ENCODE measurements at places on chromosomes 6 and 20.

- no peak for DNase-seq
These were observed 36.3 kb downstream of the MCUR1 start for GRCh38 chr6:13778028-13778427.

DNA sequence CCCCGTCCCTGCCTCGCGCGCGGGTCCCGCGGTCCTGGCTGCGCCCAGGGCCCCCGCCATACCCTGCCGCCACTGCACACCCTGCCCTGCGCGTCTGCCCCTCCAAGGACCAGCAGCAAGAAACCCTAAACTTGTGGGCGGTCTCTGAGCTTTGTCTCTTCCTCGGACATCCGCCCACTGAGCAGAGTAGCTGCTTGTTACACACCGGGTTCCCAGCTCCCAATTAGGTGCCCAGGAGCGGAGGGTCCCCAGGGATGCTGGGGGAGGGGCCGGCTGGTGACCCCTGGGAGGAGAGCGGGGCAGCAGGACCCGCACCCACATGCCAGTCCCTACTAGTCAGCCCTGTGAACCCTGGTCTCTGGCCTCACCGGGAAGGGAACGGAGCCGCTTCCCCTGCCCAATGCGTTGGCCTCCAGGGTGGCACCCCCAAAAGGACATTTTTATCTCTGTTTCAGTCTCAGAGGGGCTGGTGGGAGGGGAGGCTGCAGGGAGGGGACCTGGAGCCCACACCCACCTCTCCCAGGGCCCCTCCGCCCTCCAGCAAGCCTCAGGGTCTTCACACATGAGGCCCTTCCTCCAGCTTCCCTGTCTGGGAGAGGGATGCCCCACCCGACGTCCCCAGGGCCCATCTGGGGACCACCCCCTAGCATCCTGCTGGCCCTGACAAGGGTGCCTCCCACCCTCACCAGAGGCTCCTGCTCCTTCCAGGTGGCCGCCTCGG lies 10.5 kb downstream of the STMN3 start:
- no peak for DNase-seq

DNA sequence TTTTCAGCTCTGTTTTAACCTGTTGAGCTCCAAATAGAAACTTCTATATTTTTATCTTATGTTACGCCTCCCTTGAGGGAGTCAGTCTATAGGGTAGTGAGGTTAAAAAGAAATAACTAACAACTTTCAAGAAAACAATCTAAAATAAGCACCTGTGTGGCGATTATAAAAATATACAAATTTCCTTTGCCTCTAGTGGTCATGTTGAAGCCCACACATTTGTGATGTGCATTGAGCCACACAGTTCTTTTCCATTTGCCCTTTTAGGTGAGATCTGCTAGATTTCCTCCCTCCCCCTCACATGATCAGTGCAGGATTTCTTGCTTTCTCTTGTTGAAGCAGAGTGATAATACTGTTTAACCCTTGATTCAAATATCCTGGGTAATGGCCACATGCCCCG lies 84.2 kb downstream of the MYB start:
- no peak for DNase-seq

DNA sequence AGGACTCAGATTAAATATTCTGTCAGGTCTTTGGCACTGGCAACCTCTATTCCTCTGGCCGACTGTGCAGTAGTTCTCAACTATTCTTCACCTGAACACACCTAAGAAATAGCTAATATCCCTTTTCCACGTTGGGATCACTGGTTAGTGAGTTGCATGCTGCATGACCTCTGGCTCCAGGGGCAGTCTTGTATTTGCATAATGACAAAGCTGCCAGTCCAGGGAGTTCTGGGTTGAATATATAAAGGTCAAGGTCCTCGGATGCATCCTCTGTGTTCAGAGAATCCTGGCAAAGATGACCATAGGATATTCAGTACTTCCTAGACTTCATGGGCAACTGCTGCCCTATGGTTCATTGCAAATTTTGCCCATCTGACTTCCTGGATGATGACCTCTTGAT lies 131.2 kb downstream of the DNAH8 start:
- DNase-seq = no peak

DNA sequence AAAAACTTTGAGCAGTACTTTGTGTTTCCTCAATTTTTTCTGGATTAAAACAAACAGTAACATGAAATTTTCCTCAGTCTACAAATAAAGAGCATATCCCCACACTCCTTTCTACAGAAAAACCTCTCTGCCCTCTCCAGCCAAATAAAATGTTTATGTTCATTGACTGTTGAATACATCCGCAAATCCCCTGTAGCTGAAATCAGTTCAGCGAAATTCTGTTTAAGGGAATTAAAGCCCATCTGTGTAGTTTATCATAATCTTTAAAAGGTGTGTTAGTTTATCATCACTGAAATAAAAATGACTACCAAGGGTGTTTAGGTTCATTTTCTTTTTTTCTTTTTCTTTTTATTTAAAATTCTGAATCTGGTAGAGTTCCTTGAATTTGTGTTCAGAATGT lies 157.8 kb upstream of the RUNX2 start:
- DNase-seq = no peak

GRCh38 chr20:53255102-53255710 lies 283.0 kb downstream of the TSHZ2 start:
- no peak for DNase-seq

GRCh38 chr6:133079901-133080300 lies 161.3 kb upstream of the EYA4 start:
- no peak for DNase-seq

DNA sequence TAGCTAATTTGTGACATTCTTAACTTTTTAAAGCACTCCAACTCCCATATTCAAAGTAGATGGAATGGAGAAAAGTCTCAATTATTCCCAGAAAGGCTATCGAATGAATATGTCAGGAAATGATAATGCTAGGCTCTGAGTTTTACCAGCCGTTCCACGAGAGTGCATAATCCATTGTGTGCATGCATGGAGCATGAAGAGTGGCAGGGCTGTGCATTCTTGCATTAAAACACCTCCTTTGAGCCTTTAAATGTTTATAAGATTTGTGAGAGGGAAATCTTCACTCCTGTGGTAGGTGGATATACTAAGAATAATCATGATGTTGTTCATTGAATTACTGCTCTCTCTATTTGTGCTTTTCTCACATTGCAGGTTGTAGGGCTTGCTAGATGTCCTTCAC lies 178.3 kb downstream of the CARMIL1 start:
- no peak for DNase-seq

- DNase-seq = no peak
These were observed 125.6 kb upstream of the STXBP5 start for GRCh38 chr6:147078602-147079001.

GRCh38 chr6:30876039-30876730 lies 8.1 kb upstream of the DDR1 start:
- DNase-seq = no peak

- DNase-seq = no peak
These were observed 12.4 kb upstream of the MYT1 start for GRCh38 chr20:64151633-64152530.

DNA sequence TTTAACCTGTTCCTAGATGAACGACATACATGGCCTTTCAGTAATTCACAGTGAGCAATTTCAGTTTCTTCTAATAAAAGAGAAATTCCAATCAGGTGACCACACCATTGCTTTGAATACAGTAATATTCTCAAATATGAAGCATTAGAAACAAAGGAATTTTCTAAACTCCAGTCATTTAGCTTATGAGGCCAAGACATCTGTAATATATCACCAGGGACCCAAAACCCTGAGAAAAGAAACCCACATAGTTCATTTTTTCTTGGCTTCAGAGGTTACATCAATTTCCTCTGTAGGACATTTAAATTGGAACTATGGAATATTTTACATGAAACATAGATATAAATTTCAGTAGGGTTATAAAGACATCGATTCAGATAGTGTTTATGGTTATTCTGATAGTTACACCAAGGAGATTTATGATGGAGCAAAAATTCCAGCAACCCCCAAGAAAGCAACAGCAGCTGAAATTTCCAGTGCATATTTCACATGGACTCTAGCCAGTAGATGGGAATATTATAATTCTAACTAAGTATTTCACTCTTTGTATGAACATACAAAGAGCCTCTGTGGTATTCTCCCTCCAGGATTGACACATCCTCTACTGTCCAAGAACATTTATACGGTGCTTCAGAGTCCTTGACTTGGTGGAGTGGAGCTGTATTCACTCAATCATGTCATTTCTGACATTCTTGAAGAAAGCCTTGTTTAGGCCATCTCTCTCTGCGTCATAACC lies 82.9 kb downstream of the ADGRG6 start:
- no peak for DNase-seq

DNA sequence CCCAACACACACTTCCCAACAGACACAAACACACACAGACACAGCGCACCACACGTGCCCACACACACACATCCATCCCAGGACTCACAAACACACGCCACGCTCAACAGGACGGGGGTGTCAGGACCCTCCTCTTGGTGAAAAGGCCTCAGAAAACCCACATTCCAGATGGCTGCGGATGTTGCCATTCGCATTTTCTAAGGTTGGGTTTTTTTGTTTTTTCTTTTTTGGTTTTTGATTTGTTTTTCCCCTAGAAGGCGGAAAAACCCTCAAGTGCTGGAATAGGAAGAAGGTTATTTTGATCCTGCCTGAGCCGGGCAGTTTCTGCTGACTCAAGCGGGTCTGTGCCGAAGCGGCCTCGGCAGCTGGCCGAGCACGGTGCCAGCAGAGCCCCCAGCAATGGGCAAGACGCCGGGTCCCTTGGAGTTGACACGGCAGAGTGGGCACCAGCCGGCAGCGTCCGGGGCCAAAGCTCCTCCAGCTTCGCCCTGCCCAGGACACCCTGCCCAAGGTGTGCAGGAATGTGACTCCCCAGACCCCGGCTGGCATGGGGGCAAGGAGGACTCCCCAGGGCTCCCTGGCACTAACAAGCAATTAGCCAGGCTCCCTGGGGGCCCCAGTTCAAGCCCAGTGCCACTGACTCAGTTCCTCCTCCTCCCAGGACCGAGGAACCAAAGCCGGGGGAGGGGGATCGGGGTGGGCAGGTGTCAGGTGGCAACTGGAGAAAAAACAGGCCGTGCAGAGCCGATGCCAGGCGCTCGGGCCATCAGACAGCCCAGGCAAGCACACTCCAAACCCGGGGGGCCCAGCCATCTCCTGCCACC lies 40.9 kb upstream of the ZBP1 start:
- no peak for DNase-seq

- DNase-seq = no peak
These were observed 23.8 kb downstream of the HLA-DOB start for GRCh38 chr6:32792901-32793435.

GRCh38 chr6:160333101-160333500 lies 15.1 kb upstream of the SLC22A3 start:
- no peak for DNase-seq

- DNase-seq = no peak
These were observed 1.1 kb downstream of the ID1 start for GRCh38 chr20:31605902-31606803.

DNA sequence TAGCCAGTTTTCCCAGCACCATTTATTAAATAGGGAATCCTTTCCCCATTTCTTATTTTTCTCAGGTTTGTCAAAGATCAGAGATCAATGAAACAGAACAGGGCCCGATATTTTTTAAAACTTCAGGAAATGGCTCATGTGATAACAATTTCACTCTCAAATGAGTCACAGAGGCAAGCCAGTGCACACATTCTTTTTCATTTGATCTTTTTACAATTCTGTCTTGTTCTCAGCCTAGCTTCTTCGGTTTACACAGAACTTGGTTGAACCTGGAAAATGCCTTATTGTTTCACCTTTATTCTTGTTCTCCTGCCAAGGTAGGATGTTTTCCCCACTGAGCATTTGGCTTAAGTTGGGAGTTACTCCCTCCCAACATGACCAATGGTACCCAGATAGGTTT lies 258.9 kb downstream of the COL12A1 start:
- DNase-seq = no peak

DNA sequence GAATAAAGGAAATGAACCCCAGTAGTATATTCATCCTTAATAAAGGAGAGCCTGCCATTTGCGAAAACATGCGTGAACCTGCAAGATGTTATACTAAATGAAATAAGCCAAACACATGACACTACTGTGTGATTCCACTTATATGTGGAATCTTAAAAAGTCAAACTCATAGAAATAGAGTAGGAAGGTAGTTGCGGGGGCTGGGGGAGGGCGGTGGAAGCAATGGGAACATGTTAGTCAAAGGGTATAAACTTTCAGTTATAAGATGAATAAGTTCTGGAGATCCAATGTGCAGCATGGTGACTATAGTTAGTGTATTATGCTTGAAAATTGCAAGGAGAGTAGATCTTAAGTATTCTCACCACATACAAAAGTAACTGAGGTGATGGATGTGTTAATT lies 72.9 kb downstream of the ANKRD6 start:
- DNase-seq = no peak

- DNase-seq = no peak
These were observed 87.4 kb upstream of the TMEM181 start for GRCh38 chr6:158472447-158472846.

GRCh38 chr6:14337152-14337551 lies 219.6 kb downstream of the CD83 start:
- DNase-seq = no peak

GRCh38 chr20:2402271-2402980 lies 21.7 kb downstream of the TGM6 start:
- no peak for DNase-seq

- DNase-seq = no peak
These were observed 262.1 kb downstream of the DLL1 start for GRCh38 chr6:170028629-170029345.

DNA sequence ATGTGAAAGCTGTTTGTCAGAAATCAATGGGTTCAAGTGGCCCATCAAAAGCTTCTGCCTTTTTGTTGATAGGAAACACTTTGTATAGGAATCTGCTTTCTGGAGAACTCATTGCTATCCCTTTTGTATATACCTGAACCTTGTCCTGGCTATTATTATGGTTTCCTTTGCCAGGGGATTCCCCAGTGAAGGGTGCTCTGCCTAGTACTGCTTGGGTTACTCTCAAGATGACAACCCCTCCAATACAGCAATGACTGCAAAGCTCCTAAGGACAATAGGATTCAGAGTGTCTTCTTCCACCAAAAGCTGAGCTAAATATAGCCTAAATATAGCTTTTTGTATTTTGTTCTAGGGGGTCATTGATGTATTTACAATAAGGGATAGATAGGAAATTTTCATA lies 54.0 kb upstream of the PTPRK start:
- no peak for DNase-seq

GRCh38 chr6:137705160-137706082 lies 161.6 kb upstream of the TNFAIP3 start:
- DNase-seq = no peak

DNA sequence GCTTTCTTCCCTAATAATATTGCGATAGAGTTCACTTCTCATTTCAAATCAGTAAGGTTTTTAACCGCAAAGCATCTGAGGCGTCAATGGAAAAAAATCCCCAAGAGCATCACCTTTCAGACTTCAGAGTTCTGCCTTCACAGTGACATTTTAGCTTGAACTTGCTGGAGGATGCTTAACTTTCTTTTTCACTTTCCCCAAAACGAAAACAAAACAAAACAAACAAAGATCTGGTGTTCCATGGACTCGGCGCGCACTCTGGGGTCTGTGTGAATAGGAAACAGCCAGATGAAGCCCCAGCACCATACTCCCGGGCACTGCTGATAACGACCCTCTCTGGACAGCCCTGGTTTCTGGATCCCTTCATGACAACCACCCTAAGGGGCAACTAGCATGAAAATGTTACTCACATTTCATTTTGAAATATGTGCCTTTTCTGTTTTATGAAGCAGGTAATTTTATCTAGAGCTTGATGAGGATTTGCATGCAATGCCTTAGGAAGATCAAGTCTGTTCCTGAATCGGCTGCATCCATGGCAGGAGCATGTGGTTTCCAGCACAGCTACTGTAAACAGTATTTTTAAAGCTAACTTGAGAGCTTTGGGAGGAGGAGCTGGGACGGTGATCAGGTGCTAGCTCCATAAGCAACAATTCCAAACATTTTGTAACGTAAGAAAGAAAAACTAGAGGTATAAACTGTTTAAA lies 44.5 kb downstream of the RAMACL start:
- no peak for DNase-seq

Measured in NCI-H1930 (cell line).